Dermis microvascular lymphatic vessel endothelial cell (primary cell): ENCODE measurements at places on chromosomes 4 and X. TPM values are rescaled to one million over a fixed set of nuclear protein-coding genes. Genes with fewer than 3 reads are reported as not detected.

CENPVL2 gene
- not detected in 2 replicates for total RNA-seq

PNMA6F gene
- total RNA-seq: not detected in 2 replicates

FRMD7 gene
- total RNA-seq: not detected in 2 replicates

FRG2 gene
- not detected in 2 replicates for total RNA-seq

CPLX1 gene
- total RNA-seq: under 0.01 TPM in 1 of 2 replicates, not detected in the other

TLR2 gene
- 0.13 and 0.77 TPM in 2 replicates for total RNA-seq

GLRB gene
- 10.3 and 15.7 TPM in 2 replicates for total RNA-seq

TIMP1 gene
- total RNA-seq: 75.2 and 295 TPM in 2 replicates

HSPA4L gene
- 1.8 and 2.4 TPM in 2 replicates for total RNA-seq
